Activated CD4-positive, alpha-beta T cell treated with anti-CD3 and anti-CD28 coated beads, Interleukin-2, amount 50 U/mL, for 16 hours (primary cell): ENCODE measurements at places on chromosomes 3 and 15.
A peak's percentile ranks its signal among the peaks of the same experiment; 100 is the strongest.

- no peak for DNase-seq
These were observed 210.8 kb upstream of the NR2E3 start for GRCh38 chr15:71599418-71600151.

DNA sequence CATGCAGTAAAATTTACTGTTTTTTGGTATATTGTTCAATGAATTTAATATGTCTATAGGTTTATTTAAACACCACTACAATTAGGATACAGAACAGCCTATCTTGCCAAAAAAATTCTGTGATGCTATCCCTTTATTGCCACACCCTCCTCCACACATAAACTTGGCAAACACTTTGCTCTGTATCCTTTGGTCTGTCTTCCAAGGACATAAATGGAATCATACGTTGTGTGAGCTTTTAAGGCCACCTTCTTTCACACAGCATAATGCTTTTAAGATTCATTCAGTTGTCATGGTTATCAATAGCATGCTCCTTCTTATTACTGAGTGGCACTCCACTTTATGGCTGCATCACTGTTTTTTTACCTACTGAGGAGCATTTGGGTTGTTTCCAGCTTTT is 71.5 kb downstream of the CERS3 start:
- no peak for DNase-seq

GRCh38 chr15:83066734-83067637 is at the start of gene BTBD1:
TSS of gene BTBD1 (minus strand) at chr15:83067252. CDS start at chr15:83067151, 101 bp downstream.
- DNase-seq, result peak; percentile 93

GRCh38 chr3:157129803-157130466 is 30.0 kb downstream of the CCNL1 start:
- peak; percentile 47 for DNase-seq

- no peak for DNase-seq
These were observed 42.5 kb upstream of the ABHD10 start for GRCh38 chr3:111936191-111936841.

- no peak for DNase-seq
These were observed 83.4 kb downstream of the EBLN2 start for GRCh38 chr3:73144828-73145227.

DNA sequence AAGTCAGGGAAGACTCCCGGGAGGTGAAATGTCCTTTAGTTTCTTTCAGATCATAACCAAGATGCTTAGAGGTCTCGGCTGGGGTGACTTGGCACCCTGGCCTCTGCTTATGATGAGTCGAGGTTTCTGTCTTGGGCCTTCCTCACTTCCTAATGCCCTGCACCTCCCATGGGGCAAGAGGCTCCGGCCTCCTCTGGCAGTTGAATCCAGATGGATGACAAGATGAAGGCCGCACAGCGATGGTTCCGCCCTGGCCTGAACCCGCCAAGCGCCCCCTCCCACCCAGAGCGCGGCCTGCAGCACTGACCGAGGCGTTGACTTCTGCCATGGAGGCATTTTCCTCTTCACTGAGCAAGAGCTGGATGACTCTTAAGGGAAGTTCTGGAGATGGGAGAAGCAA is 31.3 kb downstream of the MUC20 start:
- no peak for DNase-seq

GRCh38 chr15:84734794-84735479 is 13.5 kb upstream of the ZNF592 start:
- peak; percentile 80 for DNase-seq

GRCh38 chr3:143507735-143508580 is 340.3 kb downstream of the SLC9A9 start:
- no peak for DNase-seq

DNA sequence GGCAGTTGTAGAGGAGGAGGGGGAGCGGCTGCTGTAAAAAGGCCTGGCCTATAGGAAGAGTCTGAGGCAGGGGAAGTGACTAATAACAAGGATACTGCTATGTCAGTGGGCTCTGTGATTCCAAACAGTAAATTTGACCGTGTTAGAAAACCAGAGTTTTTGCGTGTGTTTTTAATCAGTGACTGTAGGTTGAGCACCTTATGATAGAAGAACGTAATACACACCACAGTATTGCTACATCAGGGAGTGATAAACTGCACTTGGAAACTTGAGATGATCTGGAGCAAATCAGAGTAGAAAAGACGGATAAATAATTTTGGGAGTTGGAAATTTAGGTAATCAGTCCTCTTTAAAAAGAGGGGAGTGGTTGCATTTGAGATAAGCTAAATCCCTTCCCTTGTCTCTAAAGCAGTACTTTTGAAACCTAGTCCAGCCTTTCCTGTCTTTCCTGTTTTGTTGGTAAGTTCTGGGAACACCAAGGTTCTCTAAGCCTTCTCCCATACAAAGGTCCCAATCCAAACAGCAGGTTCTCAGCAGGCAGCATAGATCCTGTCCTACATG is 130.5 kb upstream of the NR2E3 start:
- peak; percentile 86 for DNase-seq

- DNase-seq, result no peak
These were observed 25.3 kb downstream of the CHDH start for GRCh38 chr3:53820756-53821580.

DNA sequence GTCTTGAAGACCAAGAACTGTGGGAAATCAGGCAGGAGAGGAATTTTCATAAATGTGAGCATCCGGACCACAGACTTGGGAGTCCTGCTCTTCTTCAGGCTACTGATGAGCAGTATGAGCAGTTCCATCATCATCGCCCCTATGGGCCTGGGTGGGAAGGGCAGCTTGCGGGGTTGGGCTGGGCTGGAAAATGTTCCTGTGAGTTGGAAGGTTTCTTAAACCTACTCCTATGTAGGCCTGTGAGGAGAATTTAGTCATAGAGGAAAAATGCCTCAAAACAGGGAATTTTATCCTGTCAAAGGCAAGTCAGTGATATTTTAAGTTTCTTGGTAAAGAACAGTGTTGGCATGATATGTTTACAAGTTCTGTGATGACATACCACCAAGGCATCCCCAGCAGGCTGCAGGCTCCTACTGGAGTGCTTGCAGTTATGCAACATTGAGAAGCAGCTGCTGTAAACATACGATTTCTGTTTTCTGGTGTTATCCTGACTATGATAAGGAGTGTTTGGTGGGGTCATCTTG is 10.3 kb downstream of the MASP1 start:
- DNase-seq, result no peak

GRCh38 chr15:61056386-61056785 is 172.7 kb downstream of the RORA start:
- no peak for DNase-seq

DNA sequence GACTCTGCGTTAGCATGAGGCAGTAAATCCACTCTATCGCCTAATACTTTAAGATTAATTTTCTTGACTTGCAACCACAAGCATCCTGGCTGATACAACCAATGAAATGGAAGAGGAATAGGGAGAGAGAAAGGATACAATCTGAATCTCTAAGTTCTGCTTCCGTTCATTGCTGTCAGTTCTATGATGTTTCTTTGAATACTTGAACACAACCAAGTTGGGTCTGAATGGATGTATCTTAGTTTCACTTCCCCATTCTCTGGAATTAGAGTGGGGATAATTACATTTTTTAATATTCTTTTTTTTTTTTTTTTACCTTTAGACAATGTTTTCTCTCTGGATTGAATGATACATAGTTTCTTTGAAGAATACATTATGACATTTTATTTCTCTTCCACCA is 22.9 kb downstream of the PDE8A start:
- no peak for DNase-seq

- DNase-seq, result no peak
These were observed 85.1 kb downstream of the LPP start for GRCh38 chr3:188239035-188239434.

DNA sequence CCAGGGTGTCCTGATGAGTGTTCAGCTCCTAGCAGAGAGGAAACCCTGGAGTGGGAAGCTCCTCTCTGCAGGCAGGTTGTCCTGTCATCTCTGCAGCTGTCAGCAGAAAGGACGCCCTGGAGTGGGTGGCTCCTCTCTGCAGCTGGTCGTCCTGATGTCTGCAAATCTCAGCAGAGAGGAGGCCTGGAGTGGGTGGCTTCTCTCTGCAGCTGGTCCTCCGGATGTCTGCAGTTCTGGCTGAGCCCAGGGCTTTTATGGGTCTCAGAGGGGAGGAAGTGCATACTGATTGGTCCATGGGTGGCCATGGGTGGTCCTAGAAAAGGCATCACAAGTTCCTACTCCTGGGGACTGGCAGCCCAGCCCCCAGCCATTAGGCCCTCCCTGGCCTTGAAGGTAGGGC is 102.6 kb upstream of the BNIP2 start:
- DNase-seq, result no peak

DNA sequence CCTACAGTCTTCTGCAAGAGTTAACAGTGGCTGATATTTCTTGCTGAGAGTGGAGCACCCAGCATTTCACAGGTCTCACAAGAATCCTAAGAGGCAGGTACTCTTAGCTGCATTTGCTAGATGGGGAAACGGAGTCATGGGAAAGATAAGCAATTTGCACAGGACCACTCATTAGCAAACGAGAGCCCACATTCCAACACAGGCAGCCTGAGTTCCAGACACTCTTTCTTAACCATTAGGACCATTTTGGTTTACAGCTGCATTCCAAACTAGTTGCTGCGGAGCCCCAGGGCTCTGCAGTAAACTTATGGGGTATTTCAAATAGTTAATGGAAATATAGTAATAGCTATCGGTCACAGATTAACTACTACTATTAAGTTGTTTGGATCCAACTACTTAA is 42.5 kb downstream of the LYZL4 start:
- no peak for DNase-seq

DNA sequence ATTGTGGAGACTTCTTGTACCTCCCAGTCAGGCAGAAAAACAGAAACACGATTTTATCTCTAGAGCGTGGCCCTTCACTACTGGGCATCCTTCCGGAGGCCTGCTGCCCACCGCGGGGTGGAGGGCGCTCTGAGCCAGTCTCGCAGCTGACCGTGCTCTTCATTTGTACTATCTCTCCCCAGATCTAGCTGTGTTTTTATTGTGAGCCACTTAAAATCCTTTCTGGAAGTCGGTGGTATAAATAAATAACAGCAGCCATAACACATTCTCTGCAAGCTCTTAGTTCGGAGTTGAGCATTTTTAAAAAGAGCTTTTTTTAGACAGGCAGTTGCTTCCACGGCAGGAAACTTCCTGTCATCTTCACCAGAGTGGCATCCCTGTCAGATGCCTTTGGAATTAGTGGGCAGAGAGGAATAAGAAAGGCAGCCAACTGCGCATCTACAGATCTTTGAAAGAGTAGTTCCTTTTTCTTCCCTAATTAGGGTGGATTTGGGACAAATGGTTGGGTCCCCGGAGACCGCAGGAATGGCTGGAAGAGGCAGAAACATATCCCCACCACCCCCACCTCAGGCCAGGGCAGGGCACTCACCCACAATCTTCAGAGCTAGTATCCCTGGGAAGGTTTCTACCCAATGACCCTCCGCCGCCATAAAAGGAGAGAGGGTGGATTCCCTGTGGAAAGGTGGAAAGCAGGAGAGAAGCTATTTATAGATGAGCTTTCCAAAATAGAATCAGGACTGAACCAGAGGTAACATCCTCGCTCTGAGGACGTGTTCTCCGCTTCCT is 91.1 kb downstream of the TOP2B start:
- no peak for DNase-seq

DNA sequence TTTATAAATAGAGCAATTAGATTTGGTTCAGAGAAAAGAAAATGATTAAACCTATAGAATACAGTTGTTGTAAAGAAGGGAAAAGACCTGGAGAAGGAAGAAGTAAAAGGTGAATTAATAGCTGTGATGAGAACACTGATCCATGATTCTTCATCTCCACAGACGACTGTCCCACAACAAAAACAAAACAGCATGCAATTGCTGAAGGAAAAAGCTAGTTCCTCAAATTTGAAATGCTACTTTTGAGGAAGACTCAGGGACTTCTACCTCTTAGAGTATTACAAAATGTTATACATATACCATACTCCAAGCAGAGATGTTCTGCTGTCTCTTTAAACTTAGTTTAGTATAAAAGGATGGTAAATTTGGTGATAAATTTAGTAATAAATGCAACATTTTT is 21.5 kb downstream of the ALCAM start:
- DNase-seq, result no peak

- no peak for DNase-seq
These were observed 114.1 kb downstream of the ALCAM start for GRCh38 chr3:105480768-105481167.

DNA sequence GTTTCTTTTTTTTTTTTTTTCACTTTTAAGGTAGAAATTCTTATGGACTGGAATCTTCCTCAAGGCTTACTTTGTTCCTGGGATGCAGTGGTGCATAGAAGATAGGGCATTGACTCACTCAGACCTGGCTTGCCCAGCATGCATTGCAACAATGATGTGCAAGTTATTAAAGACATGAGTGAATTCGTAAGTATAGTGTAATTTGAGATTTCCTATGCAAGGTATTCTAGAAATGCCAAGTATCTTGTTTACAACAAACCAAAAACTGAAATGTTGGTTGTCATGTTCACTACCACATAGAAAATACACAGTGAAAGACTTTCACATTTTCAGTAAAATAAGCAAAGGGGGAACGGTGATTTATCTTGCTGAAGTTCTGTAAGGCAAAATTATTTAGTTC is 56.5 kb upstream of the FNDC3B start:
- DNase-seq, result no peak

GRCh38 chr3:85377115-85377514 is 418.3 kb downstream of the CADM2 start:
- DNase-seq, result no peak

- no peak for DNase-seq
These were observed 59.9 kb upstream of the KLF13 start for GRCh38 chr15:31266712-31267111.
